ENCODE measurements at places on chromosomes 7 and 10.

- no peak for DNase-seq
Measured at GRCh38 chr7:137885678-137886077, 38.9 kb upstream of the DGKI start.

DNA sequence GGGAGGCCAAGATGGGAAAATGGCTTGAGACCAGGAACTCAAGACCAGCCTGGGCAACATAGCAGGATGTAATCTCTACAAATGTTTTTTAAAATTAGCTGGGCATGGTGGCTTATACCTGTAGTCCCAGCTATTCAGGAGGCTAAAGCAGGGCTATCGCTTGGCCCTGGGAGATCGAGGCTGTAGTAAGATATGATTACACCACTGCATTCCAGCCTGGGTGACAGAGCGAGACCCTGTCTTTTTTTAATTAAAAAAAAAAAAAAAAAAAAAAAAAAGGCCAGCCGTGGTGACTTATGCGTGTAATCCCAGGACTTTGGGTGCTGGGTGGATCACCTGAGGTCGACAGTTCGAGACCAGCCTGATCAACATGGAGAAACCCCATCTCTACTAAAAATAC is 27.4 kb downstream of the MYOF start:
- DNase-seq, result no peak

DNA sequence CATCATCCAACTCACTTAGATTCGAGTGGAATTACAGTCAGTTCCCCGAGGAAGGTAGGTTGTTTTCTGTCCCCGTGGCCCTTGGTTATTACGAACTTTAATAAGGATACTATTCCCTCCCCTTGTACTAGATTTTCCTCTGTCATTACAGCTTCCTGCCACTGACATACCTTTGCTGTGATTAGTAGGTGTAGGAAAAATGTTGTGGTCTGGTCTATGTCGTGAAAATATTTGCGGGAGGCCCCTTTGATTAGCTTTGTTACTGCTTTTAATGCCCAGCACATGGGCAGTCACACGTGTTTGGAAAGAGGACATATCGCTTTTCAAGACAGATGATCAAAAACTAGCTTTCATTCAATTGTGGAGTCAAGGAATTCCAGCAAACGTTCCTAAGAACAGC is 92.2 kb downstream of the GATA3 start:
- DNase-seq, result no peak

GRCh38 chr7:130793855-130794618 is 60.0 kb upstream of the KLF14 start:
- DNase-seq, result no peak

GRCh38 chr10:129448539-129448938 is 18.5 kb upstream of the MGMT start:
- no peak for DNase-seq
